Smooth muscle cell of the umbilical artery (primary cell): ENCODE measurements at places on chromosomes 16 and 17. TPM values are rescaled to one million over a fixed set of nuclear protein-coding genes. Genes with fewer than 3 reads are reported as not detected.

The LRRC46 gene
- 0.09 TPM in 1 of 2 replicates, not detected in the other for total RNA-seq

The ZG16 gene
- total RNA-seq, result not detected in 2 replicates

The TBC1D24 gene
- 20.8 and 32.5 TPM in 2 replicates for total RNA-seq

The SPEM2 gene
- not detected in 2 replicates for total RNA-seq

The C17orf78 gene
- not detected in 2 replicates for total RNA-seq

The WNT9B gene
- total RNA-seq, result not detected in 2 replicates

The APOBR gene
- not detected in 2 replicates for total RNA-seq

The DLX4 gene
- not detected in 2 replicates for total RNA-seq

The DUS1L gene
- 55.2 and 65.6 TPM in 2 replicates for total RNA-seq

The HOXB2 gene
- total RNA-seq, result 4.5 and 7.0 TPM in 2 replicates

The KRTAP3-2 gene
- not detected in 2 replicates for total RNA-seq

The CCL16 gene
- total RNA-seq, result not detected in 2 replicates

The TMEM114 gene
- total RNA-seq, result not detected in 2 replicates

The TBC1D3H gene
- total RNA-seq, result not detected in 2 replicates

The MMP28 gene
- 1.3 and 3.3 TPM in 2 replicates for total RNA-seq

The HSD17B2 gene
- total RNA-seq, result 0.09 and 1.8 TPM in 2 replicates

The TBC1D3C gene
- 0.59 TPM in 1 of 2 replicates, not detected in the other for total RNA-seq

The KRT33A gene
- total RNA-seq, result not detected in 2 replicates

The KRT20 gene
- not detected in 2 replicates for total RNA-seq

The CEP295NL gene
- total RNA-seq, result 0.89 and 4.3 TPM in 2 replicates

The MMP2 gene
- 1,096 and 1,520 TPM in 2 replicates for total RNA-seq

The NOD2 gene
- total RNA-seq, result under 0.01 TPM in 1 of 2 replicates, not detected in the other

The KCNG4 gene
- not detected in 2 replicates for total RNA-seq

The MSL1 gene
- total RNA-seq, result 35.6 and 41.2 TPM in 2 replicates

The CCNF gene
- total RNA-seq, result 4.2 and 12.5 TPM in 2 replicates

The KRT40 gene
- total RNA-seq, result not detected in 2 replicates

The KRT12 gene
- total RNA-seq, result not detected in 2 replicates

The SSTR5 gene
- total RNA-seq, result not detected in 2 replicates

The KLHL10 gene
- 0.28 TPM in 1 of 2 replicates, not detected in the other for total RNA-seq

The MPV17L gene
- 0.23 and 0.89 TPM in 2 replicates for total RNA-seq

The CARD14 gene
- total RNA-seq, result 0.09 TPM in 1 of 2 replicates, not detected in the other

The ADAD2 gene
- total RNA-seq, result not detected in 2 replicates

The DBNDD1 gene
- 0.89 and 3.5 TPM in 2 replicates for total RNA-seq

The ZNF423 gene
- under 0.01 and 0.09 TPM in 2 replicates for total RNA-seq

The ZNF267 gene
- total RNA-seq, result 16.2 and 16.3 TPM in 2 replicates

The SOCS3 gene
- 10.2 and 81.4 TPM in 2 replicates for total RNA-seq

The SLC35B1 gene
- total RNA-seq, result 39.1 and 60.9 TPM in 2 replicates

The ANKRD40CL gene
- not detected in 2 replicates for total RNA-seq

The IGF2BP1 gene
- total RNA-seq, result 12.2 and 28.5 TPM in 2 replicates

The ANKS3 gene
- 32.8 and 33.3 TPM in 2 replicates for total RNA-seq

The CX3CL1 gene
- under 0.01 and 0.18 TPM in 2 replicates for total RNA-seq

The ALDH3A2 gene
- 21.4 and 29.5 TPM in 2 replicates for total RNA-seq

The SNAI3 gene
- total RNA-seq, result under 0.01 and 0.05 TPM in 2 replicates

The SRL gene
- total RNA-seq, result not detected in 2 replicates

The CAPN15 gene
- 26.7 and 52.6 TPM in 2 replicates for total RNA-seq

The KIF18B gene
- total RNA-seq, result 0.30 and 3.2 TPM in 2 replicates

The AKTIP gene
- 31.6 and 34.4 TPM in 2 replicates for total RNA-seq

The MYH8 gene
- under 0.01 and 0.09 TPM in 2 replicates for total RNA-seq

The ACSM2A gene
- total RNA-seq, result not detected in 2 replicates

The GP2 gene
- not detected in 2 replicates for total RNA-seq

The FAM83G gene
- 9.8 and 25.9 TPM in 2 replicates for total RNA-seq
